Aorta (tissue), 5 donors: ENCODE measurements at places on chromosomes 1 and 21.
A peak's percentile ranks its signal among the peaks of the same experiment; 100 is the strongest.

DNA sequence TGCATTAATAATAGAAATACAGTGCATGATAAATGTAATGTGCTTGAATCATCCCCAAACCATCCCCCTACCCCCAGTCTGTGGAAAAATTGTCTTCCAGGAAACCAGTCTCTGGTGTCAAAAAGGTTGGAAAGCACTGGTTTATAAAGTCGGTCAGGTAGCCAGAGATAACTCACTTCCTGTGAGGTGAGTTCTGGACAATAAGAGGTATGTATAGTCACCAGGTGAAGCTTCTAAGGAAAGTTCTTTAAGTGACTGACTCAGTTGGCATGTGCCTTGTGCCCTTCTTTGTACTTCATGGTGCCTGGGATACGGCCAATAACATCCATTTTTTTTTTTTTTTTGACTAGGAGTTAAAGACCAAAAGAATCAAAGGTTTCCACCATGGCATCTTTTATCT lies 103.7 kb downstream of the GPATCH2 start:
- no peak for DNase-seq

GRCh38 chr1:56540467-56540866 lies 38.9 kb downstream of the PLPP3 start:
- DNase-seq, result no peak

GRCh38 chr1:203048555-203049051 lies 22.3 kb downstream of the PPFIA4 start:
- DNase-seq, result no peak

- no peak for DNase-seq
These were observed 97.5 kb downstream of the CLEC20A start for GRCh38 chr1:178399177-178399728.

- no peak for DNase-seq
These were observed 20.0 kb upstream of the TACSTD2 start for GRCh38 chr1:58597076-58597475.

- DNase-seq, result peak; percentile 66
These were observed at the start of gene NCAM2 for GRCh38 chr21:20997636-20998455. Gene NCAM2, plus strand, starts transcription at chr21:20998409.

GRCh38 chr1:232841823-232842565 lies 36.8 kb downstream of the MAP10 start:
- DNase-seq, result no peak

DNA sequence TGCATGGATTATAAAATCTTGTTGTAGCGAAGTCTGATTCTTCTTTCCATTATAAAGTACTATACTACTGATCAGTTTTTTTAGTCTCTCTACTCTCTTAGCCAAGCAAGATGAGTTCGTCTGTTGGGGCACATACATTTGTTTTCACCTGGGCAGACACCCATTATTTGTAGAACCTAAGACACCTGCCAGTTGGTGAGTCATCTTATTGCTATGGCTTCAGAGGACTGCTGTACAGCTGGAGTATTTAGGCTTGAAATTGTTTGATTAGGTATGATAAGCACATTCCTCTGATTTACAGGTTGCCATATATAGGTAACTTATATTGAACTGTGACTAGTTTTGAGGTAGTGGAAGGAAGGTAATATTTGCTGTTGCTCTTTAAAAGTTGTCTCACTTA lies 17.2 kb downstream of the RBM15 start:
- no peak for DNase-seq

DNA sequence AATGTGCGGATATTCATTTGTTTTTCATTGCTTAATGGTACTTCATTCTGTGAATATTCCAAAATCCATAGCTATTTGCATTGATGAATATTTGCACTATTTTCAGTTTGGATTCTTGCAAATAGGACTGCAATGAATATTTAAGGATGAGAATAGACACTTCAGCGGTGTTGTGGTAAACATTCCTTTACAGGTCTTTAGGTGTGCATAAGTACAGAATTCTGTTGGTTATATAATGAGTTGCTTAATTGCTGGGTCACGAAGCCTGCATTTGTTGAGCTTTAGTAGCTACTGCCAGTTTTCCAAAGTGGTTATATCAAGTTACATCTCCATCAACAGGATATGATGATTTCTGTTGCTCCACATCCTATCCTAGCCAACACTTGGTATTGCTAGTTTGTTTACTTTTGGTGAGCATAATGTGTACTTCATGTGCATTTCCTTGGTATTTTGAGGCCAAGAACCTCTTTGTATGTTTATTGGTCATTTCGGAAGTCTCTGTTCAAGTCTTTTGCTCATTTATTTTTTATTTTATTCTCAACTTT lies 64.2 kb upstream of the CYYR1 start:
- DNase-seq, result no peak

DNA sequence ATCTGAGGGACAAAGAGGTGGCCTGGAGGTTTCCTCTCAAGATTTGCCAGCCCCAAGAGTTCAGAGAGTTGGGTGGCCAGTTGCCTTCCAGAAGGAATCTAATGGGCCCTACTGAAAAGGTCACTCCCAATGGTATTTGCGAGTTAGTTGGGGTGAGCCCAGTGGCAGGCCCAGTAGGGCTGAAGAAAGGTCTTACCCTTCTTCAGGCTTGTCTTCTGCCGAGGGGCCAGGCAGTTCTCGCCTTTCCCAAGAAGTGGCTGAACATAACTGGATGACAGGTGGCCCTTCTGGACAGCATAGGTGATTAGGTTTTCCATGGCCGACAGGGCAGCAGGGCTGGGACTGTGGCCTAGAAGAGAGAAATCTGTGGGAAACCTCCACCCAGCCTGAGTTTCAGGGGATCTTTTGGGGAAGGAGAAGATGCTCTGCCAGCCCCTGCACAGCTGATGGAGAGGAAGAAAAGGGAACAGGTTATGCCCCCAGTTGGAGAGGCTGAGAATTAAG lies 7.2 kb downstream of the PGLYRP4 start:
- DNase-seq, result no peak

DNA sequence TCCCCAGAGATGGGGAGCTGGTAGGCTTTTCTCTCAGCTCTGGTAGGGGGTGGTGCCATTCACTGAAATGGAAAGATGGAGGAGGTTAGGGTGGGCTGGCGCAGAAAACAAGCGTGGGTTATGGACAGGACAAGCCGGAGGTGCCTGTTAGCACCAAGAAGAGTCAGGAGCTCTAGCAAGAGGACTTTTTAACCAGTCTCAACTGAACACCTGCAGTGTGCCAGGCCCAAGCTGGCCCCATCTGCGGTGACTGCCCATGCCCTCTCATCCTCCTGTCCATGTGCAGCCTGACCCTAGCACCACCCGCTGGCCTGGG lies 254.4 kb downstream of the RHOU start:
- no peak for DNase-seq

- no peak for DNase-seq
These were observed 10.1 kb downstream of the CFAP298 start for GRCh38 chr21:32602099-32602498.

- no peak for DNase-seq
These were observed 8.6 kb upstream of the IL20 start for GRCh38 chr1:206856674-206857464.

- no peak for DNase-seq
These were observed 3.2 kb downstream of the DDR2 start for GRCh38 chr1:162635418-162635817.

DNA sequence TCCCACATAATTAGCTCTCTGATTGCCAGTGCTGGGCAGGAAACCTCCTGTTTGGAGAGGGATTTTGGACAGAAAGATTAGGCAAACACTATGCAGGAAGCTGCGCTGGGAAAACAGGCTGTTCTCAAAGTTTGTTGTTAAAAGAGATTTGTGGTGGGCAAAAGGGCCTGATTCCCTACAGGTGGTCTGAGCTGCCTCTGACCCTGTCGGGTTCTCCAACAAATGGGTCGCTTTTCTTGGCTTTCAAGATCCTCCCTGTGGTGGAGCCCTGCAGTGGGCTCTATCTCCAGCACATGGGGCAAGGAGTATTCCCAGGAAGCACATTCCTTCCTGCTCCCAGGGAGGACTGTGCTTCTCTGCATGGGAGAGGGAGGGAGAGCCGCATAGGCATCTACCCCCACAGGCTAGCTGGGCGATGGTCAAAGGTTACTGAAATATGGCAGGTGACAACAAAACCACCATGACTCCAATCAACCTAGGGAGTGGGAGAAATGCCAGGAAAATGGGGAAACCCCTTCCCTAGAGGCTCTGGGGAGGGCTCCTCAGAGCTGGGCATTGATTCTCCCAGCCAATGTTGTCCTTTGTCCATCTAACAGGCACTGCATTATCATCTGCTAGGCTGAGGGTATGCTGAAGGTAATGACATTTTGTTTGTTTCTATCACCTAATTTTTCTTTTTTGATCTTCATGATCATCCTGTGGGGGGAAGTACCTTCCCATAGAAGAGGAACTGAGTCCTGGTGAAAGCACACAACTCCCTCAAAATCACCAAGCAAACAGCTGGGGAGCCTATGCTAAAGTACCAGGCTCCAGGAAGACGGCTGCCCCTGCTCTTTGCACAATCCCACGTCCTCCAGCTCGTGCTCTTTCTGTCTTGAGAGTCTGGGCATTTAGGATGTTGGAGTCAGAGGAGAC lies 85.3 kb downstream of the PLXNA2 start:
- DNase-seq, result no peak

GRCh38 chr21:36532769-36533467 lies 53.0 kb upstream of the CLDN14 start:
- no peak for DNase-seq

GRCh38 chr1:44723064-44723463 lies 7.9 kb downstream of the RNU5D-1 start:
- DNase-seq, result no peak

GRCh38 chr1:41319807-41320711 lies 41.2 kb upstream of the FOXO6 start:
- peak; percentile 76 for DNase-seq

GRCh38 chr1:17060306-17060749 lies 6.5 kb upstream of the SDHB start:
- no peak for DNase-seq

- DNase-seq, result no peak
These were observed 16.7 kb downstream of the CELA2B start for GRCh38 chr1:15492596-15492995.

DNA sequence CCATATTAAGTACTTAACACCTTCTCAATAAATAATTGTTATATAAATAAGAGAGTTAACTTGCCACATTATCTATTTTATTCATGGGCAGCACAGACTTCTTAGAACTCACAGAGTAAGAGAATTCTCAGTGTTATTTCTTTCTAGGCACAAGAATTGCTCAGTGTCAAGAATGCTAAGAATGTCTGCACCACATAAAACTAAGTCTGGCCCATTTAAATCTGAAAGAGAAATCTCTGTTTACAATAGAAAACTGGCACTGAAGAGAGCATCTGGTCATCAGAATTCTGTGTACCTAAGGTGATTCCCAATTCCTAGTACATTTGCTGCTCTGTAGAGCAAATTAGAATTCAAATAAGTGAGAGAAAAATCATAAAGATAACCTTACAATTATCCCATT lies 3.8 kb downstream of the OR10K2 start:
- no peak for DNase-seq

GRCh38 chr1:21625390-21626190 lies 43.6 kb downstream of the RAP1GAP start:
- no peak for DNase-seq

DNA sequence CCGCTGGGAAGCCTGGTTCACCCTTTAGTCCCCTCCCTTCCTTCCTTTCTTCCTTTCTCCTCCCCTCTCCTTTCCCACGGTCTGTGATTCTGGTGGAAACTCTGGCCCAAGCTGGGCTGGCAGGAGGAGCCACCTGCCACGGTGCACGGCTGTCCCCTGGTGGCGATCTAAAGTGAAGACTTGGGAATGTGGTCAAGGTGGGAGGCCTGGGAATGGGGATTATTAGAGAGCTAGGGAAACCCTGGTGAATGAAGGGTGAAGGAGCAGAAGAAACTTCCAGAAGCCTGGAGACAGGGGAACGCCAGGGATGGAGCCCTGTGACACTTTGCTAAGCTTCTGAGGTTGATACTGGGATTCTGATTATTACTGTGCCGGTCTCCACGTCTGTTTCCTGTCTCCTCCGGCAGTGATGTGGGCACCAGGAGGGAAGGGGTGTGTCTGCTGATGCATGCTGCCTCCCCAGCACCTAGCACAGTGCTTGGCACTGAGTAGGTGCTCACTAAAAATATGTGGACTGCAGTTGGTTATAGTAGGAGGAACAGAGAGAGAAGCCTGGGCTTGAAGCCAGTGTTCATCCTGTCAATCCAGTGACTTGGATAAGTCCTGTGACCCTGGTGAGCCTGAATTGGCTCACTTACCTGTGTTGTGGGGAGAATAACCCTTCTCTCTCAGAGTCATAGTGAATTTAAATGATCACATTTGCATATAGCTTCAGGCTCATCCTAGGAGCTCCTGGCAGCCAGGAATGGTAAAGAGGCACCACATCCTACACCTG lies 71.2 kb upstream of the NBPF3 start:
- DNase-seq, result peak; percentile 93

DNA sequence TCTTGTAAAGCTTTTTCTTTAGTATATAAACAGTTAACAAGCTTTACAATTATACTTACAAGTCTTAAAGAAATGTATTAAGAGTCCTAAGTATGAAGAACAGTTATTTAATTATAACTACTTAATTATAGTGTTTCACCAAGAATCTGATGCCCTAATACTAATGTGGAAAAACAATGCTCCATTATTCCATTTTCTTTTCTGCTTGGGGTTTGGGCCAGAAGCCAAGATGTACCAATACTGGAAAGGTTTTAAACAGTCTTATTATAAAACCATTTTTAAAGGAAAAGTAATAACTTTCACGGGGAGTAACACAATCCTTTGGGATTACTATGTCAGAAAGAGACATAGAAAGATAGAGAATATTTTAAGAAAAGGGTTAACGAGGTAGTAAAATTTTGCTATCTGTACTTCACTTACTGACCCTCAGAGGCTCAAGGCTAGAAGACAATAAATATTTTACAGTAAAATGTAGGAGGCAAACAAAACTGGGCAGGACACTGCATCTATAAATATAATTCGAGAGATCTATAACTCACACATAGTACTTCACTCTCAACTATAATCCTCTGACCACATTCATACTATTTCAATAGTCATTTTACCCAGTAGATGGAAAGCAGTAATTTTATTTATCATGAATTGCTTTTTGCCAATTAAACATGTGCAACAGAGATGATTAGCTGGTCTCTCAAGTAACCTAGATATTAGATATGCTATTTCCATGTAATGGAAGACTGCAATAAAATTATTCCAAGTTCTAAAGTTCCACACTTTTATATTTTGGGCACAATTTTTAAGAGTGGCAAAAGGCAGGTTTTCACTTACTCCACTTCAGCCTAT lies 63.9 kb downstream of the LTN1 start:
- DNase-seq, result no peak

DNA sequence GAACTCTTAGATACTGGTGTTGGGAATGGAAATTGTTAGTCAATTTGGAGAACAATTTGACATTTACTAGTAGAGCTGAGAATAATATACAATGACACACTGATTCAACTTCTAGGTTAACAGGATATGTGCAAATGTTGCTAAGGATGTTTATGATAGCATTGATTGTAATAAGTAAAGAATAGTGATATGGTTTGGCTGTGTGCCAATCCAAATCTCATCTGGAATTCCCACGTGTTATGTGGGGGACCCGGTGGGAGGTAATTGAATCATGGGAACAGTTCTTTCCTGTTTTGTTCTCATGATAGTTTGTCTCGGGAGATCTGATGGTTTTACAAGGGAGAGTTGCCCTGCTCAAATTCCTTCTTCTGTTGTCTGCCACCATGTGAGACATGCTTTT lies 302.4 kb upstream of the TMPRSS15 start:
- no peak for DNase-seq

GRCh38 chr1:40599926-40600325 lies 65.6 kb downstream of the RIMS3 start:
- no peak for DNase-seq
